ENCODE measurements at places on chromosomes 3 and 15. TPM values are rescaled to one million over a fixed set of nuclear protein-coding genes. Genes with fewer than 3 reads are reported as not detected.

DNA sequence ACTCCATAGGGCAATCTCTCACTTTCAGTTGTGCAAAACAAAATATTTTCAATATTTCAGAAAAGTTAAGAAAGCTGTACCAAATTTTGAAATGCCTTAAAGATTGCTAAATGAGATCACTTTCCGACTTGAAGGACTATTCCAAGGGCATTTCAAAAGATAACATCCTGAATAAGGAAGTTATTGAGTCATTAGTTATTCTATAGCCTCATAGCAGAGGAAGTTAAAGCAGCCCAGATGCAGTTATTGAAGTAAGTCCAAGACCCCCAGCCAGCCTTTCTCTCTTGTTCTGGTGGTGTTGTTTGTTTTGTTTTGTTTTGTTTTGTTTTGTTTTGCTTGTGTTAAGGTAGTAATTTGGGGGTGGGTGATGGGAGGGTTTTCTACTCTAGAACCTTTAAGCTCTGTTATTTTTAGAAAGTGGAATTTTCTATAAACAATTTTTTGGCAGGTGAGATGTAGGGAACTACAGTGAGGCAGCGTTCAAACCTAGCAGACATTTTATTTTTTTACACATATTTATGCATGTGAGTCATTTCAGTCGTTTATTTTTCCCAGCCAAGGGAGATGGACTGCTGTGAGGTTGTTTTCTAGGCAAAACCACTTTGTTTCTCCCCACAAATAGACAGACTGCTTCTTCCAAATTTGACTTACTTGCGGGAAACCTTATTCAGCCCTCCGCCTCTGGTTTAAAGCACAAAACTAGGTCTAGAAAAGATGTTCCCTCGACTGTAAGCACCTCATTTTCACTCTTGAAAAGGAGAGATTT is 216.3 kb upstream of the ARPP21 start:
- DNase-seq: no peak

DNA sequence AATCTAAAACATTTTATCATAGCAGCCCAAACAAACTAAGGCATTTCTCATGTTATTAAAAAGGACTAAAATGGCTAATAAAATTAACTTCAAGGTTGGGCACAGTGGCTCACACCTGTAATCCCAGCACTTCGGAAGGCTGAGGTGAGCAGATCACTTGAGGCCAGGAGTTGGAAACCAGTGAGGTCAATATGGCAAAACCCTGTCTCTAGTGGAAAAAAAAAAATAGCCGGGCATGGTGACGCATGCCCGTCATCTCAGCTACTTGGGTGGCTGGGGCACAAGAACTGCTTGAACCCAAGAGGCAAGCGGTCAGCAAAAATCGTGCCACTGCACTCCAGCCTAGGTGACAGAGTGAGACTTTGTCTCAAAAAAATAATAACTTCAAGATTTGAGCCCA is 110.2 kb downstream of the NR2E3 start:
- DNase-seq: no peak

DNA sequence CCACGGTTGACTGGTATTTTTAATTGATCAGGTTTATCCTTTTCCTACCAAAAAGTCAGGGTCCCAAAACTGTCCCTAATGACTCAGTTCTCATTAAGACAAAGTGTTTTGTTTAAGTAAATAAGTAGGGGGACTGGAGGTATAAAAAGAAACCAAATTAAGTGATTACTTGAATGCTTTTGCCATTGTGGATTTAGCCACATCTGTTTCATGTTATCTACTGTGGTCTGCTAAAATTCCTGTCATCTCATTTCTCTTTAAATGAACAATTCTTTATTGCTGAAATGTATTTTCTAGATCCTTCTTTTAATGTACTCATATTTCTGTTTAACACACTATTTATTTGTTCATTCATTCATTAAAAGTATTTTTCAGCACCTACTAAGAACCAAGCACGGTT is 625.9 kb upstream of the ADAMTS9 start:
- DNase-seq: no peak

DNA sequence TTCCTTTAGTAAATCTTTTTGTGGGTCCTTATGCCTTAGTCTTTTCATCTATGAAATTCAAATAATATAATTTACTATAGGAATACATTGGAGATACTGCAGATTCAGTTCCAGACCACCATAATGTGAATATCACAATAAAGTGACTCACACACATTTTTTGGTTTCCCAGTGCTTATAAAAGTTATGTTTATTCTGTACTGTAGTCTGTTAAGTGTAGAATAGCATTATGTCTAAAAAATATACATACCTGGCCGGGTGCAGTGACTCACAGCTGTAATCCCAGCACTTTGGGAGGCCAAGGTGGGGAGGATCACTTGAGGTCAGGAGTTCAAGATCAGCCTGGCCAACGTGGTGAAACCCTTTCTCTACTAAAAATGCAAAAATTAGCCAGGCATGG is 53.9 kb upstream of the PAQR5 start:
- no peak for DNase-seq

- DNase-seq: no peak
Measured at GRCh38 chr3:127535901-127536829, 54.4 kb downstream of the TPRA1 start.

GRCh38 chr15:87609474-87609873 is 647.1 kb downstream of the NTRK3 start:
- no peak for DNase-seq

DNA sequence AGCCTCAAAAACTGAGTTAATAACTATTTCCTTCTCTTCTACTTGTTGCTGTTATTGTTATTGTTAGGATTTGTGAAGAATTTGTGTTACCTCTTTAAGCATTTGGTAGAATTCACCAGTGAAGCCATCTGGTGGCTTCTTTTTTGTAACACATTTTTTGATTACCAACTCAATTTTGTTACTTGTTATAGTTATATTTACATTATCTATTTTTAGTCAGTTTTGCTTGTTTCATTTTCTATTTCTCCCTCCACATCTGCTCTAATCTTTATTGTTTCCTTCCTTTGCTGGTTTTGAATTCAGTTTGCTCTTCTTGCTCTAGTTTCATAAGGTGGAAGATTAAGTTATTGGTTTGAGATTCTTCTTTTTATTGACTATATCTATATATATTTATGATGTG is 3.7 kb upstream of the SLC9C1 start:
- DNase-seq: no peak

- no peak for DNase-seq
Measured at GRCh38 chr3:49563040-49563578, 8.8 kb downstream of the BSN start.

DNA sequence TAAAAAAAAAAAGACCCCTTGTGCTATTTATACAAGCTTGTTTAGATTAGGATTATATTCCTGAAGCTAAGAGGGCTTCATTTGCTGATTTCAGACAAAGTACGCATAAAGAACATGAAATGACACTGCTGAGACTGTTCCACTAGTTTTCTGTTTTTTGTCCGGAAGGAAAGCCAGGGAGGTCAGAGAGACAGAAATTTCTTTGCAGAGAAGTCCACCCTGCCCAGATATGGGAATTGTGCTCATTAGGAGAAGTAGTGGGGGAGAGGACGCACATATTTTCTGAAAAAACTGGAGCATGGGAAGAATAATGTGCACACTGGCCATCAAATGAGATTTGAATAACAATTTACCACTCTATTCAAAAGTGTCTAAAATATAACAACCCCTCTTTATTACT is 220.9 kb upstream of the ICE2 start:
- DNase-seq: no peak

- DNase-seq: no peak
Measured at GRCh38 chr3:38578551-38578950, 70.9 kb downstream of the SCN5A start.

- DNase-seq: no peak
Measured at GRCh38 chr15:78129751-78130287, 1.4 kb downstream of the CIB2 start.

DNA sequence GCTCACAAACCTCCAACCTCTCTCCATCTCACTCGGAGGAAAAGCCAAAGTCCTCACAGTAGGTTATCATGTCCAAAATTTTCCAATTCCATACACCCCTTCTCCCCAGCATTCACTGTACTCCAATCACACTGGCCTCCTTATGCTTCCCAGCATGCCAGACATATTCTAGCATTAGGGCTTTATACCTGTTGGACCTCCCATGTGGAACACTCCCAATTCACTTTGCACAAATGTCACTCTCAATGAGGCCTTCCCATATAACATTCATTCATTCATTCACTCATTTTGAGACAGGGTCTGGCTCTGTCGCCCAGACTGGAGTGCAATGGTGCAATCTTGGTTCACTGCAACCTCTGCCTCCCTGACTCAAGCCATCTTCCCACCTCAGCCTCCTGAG is 19.9 kb downstream of the SCAPER start:
- DNase-seq: no peak

DNA sequence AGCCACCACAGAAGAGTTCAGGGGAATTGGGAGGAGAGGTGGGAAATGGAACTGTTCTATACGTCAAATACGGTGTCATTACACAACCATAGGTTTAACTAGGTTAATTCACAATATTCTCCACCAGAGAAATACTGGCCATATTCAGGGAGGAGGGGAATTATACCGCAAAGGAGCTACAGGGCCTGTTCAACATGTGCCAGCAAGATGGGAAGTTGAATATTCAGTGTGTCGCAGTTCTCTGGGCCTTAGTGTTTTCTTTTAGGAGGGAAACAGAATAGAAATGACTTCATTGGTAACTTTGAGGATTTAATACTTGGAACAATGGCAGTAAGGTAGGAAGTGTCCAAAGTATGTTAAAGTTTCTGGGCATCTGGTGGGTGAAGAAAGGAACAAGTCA is 18.0 kb upstream of the FBXW12 start:
- no peak for DNase-seq

GRCh38 chr3:179943117-179943880 is 93.4 kb downstream of the PEX5L start:
- no peak for DNase-seq

DNA sequence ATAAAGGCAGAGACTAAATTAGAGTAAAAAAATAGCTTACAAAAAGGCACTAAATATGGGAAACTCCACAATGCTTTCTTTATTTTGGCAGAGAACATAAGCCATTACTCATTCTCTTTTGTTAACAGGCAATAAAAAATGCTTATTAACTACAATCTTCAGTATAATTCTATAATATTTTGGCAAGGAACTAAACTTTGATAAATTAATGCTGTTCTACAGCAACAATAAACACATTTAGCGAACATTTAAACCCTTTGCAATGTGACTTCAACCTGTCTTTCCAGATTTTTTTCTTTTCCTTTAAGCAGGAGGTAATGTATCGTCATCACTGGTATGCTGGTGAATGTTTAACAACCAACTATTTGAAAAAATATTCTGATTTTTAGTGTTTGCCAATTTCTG is 42.2 kb upstream of the POU1F1 start:
- DNase-seq: no peak

DNA sequence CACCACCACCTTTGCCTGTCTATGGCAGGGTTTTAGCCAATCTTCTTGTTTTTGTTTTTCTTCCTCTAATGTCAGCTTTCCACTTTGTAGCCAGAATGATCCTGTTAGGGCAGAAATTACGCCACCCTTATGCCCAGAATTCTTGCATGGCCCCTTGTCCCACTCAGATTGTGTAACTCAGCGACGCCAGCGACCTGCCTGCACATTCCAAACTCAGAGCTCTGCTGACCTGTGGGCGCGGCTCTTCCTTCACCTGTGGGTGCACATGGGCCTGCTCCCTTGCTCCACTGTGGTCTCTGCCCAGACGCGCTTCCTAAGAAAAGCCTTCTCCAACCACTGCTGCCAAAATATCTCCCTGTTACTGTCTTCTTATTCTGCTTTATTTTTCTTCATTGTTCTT is 45.0 kb downstream of the MED12L start:
- no peak for DNase-seq

DNA sequence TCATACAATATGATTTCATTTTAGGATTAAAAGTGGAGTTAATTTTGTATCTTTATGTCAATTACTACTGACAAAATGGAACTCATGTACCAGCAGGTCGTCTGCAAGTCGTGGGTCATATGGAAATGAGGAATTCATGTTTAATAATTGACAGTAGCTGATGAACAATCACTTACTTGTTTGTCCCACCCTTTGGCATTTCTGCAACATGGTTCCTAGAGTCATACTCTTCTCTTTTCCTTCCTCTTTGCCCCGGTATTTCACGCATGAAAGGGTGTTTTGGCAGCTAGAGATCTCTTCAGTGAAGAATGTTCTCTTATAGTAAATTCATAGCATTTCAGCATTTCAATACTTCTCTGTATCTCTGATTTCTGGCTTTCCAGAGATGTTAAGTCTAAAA is 133.3 kb upstream of the SLC24A5 start:
- no peak for DNase-seq

DNA sequence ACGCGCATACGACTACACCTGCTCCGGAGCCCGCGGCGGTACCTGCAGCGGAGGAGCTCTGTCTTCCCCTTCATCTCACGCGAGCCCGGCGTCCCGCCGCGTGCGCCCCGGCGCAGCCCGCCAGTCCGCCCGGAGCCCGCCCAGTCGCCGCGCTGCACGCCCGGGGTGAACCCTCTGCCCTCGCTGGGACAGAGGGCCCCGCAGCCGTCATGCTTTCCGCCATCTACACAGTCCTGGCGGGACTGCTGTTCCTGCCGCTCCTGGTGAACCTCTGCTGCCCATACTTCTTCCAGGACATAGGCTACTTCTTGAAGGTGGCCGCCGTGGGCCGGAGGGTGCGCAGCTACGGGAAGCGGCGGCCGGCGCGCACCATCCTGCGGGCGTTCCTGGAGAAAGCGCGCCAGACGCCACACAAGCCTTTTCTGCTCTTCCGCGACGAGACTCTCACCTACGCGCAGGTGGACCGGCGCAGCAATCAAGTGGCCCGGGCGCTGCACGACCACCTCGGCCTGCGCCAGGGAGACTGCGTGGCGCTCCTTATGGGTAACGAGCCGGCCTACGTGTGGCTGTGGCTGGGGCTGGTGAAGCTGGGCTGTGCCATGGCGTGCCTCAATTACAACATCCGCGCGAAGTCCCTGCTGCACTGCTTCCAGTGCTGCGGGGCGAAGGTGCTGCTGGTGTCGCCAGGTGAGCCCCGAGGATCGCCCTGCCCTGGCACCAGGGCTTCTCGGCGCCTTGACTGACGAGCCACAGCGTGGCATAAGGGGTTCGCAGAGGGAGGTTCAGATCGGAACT is 420 bp downstream of the SLC27A2 start:
- peak; percentile 79 for DNase-seq

- DNase-seq: no peak
Measured at GRCh38 chr15:56798639-56799038, 65.3 kb upstream of the ZNF280D start.

Gene ACAD11
- total RNA-seq: 117 TPM

Gene GPR27
- not detected for total RNA-seq

Gene SUCNR1
- 1.3 TPM for total RNA-seq

Gene TICRR
- total RNA-seq: 8.3 TPM

Gene TTLL13
- total RNA-seq: not detected

Gene GABRR3
- total RNA-seq: not detected

Gene GOLGA6B
- not detected for total RNA-seq

Gene TLR9
- total RNA-seq: 1.7 TPM

Gene LEKR1
- total RNA-seq: 0.94 TPM

Gene CHL1
- total RNA-seq: 1.6 TPM

Gene UROC1
- total RNA-seq: not detected

Gene ATP10A
- total RNA-seq: 7.4 TPM
